ENCODE measurements at places on chromosomes 7 and 10. TPM values are rescaled to one million over a fixed set of nuclear protein-coding genes. Genes with fewer than 3 reads are reported as not detected.

DNA sequence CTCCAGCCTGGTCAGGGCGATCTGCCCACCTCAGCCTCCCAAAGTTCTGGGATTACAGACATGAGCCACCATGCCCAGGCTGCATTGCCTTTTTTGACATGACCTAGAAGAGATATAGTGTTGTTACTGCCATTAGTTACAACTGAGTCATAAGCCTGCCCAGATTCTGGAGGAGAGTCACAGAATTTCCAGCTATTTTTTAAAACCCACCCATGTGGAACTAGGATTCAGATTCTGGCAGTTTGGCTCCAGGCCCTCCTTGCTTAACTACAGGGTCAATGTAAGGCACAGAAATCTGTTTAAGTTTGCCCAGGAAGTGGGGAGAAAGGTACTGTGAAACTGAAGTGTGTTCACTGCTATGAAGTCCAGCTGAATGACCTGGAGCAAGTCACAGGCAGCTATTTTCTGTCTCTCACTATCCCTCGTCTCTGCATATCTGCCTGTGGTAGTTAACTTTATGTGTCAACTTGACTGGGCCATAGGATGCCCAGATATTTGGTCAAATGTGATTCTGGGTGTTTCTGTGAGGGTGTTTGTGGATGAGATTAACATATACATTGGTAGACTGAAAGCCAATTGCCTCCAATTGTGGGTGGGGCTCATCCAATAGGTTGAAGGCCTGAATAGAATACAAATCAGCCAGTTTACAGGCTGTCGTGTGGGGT lies 8.4 kb upstream of the MARVELD1 start:
- no peak for DNase-seq

DNA sequence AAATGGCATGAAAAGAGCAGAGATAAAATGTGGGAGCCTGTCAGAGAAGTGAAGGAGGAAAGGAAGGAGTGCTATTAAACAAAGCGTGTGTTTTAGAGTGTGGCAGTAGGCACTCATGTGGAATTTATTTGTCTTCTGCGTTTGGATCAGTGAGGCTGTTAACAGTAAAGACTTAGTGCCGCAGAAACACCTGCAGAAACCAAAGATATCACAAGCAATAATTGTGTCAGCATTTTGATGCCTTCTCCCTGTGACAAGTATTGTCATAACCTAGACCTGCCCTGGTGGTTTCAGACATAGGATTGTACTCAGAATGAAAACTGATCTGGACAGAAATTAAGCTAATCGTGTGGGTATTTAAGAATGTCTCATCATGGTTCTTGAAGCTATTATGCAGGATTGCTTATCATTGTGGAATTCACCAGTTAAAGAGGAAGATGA lies 191.0 kb downstream of the CAMK1D start:
- DNase-seq = no peak

DNA sequence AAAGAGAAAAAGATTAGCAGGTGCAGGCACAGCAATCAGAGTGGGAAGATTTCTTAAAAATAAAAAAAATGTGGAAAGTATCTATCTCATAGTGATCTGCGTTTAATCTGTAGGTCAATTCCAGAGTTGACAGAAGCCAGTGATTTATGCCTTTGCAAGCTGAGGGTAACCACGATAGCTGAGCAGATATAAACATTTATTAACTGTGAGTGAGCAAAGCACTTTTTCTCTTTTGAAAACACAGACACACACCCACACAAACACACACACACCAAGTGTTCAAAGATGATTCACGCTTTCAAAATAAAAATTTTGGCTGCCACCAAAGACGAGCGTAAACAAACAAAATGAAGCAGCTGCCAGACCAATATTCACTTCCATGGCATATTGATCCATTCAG lies 243.2 kb upstream of the SLC26A5 start:
- no peak for DNase-seq

- DNase-seq = peak; percentile 87
Observed at GRCh38 chr10:114634609-114634979, 23.5 kb downstream of the ABLIM1 start.

GRCh38 chr10:8017277-8017676 lies 37.2 kb upstream of the GATA3 start:
- DNase-seq = no peak

MEST gene
- total RNA-seq = 951 TPM

PIK3CG gene
- total RNA-seq = 3.5 TPM

GRCh38 chr10:114084215-114084614 lies 40.5 kb downstream of the ADRB1 start:
- DNase-seq = no peak

GRCh38 chr10:71807557-71808510 lies 34.5 kb upstream of the VSIR start:
- DNase-seq = no peak

DNA sequence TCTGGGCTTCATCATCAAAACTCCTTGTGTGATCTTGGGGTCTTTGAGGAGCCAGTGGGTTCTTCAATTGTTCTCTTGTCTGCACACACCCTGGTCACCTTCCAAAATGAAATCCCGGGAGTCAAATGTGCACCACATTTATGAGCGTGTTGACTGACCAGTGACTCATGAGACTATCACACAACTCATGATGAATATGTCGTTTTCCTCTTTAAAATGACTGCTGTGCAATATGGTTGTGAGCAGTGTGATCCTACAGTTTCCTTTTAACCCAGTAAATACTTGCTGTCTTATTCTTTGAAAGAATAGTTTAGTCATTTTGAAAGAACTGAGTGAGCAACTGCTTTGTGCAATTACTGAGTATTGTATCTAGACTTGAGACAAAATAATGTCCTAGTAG lies 149.2 kb downstream of the DYNC1I1 start:
- DNase-seq = no peak

MNX1 gene
- total RNA-seq = not detected

GRCh38 chr7:156754201-156754600 lies 113.6 kb downstream of the RNF32 start:
- DNase-seq = no peak

NCF1 gene
- 0.82 TPM for total RNA-seq

DNA sequence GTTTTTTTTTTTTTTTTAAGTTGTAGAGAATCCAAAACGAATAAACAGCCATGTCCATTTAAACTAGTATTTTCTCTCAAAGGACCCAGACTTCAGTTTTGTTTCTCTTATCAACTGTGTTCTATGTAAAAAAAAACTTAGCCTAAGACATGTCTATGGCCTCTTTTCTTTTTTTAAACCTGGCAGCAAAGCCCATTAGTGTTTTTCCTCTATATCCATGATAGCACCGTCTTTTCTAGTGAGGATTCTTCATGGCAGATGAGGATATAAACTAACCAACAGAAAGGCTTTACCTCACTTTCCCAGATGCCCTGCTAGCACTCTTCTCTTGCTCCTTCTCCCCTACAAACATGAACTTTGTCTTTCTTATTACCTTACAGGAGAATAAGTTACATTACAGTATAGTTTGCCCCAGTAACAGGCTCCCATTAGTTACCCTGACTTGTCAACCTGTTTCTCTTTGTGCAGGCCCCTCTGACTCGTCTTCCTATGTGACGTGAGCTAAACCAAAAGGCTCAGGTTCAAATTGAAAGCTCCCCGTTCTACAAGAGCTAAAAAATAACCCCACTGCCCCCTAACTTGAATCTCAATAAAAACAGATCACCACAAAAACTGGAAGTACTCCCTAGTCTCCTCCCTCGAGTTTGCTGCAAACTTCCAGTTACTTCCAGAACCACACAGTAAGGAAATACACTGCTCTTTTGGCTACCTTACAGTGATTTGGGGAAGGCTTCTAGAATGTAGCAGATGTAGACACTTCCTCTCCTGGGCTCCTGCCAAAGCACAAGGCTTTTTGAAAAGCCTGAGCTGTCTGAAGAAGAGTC lies 20.1 kb downstream of the P4HA1 start:
- peak; percentile 89 for DNase-seq

DNA sequence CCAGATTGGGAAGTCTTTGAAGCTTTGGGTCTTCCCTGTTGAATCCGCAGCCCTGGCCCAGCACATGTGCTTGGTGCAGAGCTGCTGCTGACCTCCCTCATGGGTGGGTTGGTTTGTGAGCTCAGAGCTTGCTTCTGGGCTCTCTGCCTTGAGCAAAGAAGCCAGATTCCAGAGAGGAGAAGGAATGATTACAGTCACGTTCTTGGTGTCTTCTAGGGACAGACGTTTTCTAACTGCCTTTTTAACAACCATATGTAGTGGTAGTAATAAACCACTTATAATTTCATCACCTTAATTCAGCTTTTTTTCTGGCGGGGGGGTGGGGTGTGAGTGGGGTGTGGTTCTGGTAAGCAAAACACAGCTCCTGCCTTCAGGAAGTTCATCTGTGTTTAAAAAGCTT lies 39.5 kb downstream of the LRMDA start:
- DNase-seq = peak; percentile 64

SFTPA1 gene
- total RNA-seq = not detected

SH2D4B gene
- total RNA-seq = not detected

DNA sequence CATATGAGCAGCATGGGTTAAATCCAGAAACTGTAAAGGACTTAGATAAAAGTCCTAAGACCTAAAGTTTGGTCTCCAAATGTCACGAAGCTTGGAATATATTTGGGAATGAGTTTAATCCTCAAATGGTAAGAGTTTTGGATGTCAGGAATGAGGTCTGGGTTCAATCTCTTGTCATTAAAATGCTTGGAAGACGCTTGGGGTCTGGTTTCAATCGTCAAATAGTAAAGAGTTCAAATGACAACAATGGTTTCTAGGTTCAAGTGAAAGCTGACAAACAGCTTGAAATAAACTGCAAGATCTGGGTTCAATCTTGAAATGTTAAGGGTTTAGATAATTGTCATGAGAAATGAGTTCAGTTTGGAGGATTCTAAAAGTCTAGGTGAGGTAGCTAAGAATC lies 385.5 kb upstream of the HPS1 start:
- DNase-seq = peak; percentile 57

DNA sequence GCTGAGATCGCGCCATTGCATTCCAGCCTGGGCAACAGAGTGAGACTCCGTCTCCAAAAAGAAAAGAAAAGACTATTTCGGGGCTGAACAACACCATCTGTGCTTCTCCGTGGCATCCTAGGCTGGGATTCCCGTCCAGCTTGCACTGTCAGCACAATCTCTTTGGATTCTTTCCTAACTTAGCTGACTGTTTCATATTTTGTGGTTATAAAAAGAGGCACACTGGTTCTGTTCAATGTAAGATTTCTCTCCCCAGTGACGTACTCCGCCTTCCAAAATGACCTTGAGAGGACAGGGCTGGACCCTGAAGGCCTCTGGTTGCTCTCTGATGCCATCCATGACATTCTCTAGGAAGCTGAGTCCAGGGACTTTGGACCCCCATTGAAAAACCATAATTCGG lies 8.8 kb downstream of the ZNHIT1 start:
- DNase-seq = no peak

EGFR gene
- 58.1 TPM for total RNA-seq
